ENCODE measurements at places on chromosomes 4 and X. TPM values are rescaled to one million over a fixed set of nuclear protein-coding genes. Genes with fewer than 3 reads are reported as not detected.

DNA sequence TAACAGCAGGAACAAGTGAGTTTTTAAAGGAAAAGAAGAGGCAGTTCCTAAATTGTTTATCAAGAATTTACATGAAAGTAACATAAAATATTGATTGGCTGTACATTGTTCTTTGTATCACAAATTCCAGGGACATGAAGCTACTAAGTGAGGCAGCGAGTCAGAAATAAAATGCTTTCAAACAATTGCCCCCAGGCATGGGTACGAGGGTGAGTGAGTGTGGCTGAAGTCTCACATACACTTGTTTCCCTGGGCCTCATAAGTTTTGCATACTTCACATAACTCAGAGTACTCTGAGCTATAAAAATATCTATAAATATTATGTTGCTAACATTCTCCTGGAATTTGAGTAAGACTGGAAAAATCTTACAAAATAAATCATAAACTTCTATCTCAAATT, 511.6 kb upstream of the PRKX start:
- DNase-seq: no peak

DNA sequence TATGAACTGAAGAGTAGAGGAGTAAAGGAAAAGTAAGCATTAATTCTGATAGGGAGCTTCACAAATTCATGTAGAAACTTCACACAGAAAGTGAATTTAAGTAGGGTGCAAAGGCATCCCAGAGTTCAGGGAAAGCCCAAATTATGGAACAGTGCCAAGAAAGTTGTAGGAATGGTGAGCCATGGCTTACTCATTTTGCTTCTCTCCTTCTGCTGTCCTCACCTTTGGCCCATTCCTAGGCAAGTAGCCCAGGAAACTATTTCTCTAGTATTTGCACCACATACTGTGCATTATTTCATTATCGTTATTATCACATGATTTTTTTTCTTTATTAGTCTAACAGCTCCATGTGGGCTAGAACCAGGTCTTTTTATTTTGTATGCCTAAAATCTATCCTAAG, 34.9 kb upstream of the IL1RAPL1 start:
- no peak for DNase-seq

- no peak for DNase-seq
These were observed 65.8 kb downstream of the ANAPC4 start for GRCh38 chr4:25442863-25443307.

DNA sequence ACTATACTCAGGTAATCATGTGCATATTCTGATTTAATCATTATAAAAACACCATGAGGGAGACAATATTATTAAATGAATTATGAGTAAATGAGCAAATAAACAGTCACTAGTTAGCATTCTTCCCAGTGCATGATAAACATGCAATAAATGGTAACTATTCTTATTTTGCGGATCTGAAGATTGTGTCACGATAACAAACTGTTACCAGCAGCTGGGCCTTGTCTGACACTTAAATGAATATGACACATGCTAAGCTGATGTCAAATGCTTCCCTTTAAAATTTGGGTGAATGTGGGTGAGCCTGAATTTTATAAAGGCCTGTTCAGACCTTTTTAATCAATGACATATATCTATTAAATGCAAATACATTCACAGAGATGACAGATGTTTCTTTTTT, 68.2 kb upstream of the KIT start:
- no peak for DNase-seq

DNA sequence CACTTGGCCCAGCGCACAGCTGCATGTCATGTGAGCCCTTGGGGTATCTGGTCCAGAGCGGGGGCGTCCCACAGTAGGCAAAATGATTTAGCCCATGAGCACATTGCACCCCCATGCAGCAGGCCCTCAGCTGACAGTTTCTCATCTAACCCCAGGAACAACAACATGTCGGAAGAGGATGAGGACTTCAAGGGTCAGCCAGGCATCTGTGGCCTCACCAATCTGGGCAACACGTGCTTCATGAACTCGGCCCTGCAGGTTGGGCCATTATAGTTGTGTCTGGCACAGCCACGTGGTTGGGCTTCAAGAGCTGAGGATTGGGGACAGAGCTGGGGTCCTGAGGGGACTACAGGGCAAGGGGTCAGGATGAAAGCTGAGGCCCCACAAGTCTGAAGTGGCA, 7.8 kb downstream of the USP11 start:
- DNase-seq: no peak

GRCh38 chr4:183353557-183353956, 31.3 kb upstream of the CLDN24 start:
- no peak for DNase-seq

GRCh38 chr4:8162625-8163024, 4.0 kb upstream of the ABLIM2 start:
- DNase-seq: no peak

- no peak for DNase-seq
These were observed 14.9 kb downstream of the ADAM29 start for GRCh38 chr4:174933083-174933482.

DNA sequence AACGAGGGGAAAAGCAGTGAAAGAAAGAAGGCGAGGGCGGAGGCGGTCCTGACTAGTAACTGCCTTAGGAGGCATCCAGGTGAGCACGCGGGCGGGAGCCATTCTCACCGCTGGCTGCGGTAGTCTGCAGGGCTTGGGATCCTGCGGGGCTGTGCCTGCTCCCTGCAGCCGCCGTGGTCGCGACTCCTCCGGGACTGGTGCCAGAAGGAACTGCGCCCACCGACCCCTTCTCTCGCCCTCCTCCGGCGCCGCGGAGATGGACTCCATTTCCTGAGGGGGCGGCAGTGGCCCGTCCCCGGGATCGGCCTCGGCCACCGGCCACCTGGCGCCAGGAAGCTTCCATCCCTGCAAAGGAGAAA, 543 bp downstream of the NFXL1 start:
- peak; percentile 65 for DNase-seq

DNA sequence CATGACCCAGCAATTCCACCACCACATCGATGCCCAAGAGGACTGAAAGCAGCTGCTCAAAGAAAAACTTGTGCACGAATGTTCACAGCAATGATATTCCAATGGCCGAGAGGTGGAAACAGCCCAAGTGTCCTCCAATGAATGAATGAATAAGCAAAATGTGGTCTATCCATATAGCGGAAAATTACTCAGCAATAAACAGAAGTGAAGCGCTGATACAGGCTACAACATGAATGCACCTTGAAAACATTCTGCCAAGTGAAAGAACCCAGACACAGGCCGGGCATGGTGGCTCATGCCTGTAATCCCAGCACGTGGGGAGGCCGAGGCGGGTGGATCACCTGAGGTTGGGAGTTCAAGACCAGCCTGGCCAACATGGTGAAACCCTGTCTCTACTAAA, 5.2 kb upstream of the SLC2A9 start:
- no peak for DNase-seq

DNA sequence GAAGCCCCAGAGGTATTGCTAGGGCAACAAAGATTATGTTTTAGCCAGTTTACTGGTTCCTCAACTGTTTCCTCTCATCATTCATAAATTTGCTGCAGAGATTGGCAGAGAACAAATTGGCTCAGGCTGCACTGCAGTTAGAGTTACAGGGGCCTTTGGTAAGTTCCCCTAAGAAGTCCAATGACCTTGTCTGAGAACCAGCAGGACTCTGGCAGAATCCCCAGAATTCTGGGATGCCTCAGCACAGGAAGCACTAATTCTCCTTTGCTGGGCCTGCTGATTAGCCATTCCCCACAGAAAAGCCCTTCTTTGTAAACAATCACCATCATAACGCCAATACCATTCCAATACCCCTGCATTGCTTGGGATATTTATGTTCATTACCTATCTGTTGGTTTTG, 151.3 kb downstream of the USP46 start:
- no peak for DNase-seq

- DNase-seq: no peak
These were observed 979 bp downstream of the RP2 start for GRCh38 chrX:46837558-46838485.

DNA sequence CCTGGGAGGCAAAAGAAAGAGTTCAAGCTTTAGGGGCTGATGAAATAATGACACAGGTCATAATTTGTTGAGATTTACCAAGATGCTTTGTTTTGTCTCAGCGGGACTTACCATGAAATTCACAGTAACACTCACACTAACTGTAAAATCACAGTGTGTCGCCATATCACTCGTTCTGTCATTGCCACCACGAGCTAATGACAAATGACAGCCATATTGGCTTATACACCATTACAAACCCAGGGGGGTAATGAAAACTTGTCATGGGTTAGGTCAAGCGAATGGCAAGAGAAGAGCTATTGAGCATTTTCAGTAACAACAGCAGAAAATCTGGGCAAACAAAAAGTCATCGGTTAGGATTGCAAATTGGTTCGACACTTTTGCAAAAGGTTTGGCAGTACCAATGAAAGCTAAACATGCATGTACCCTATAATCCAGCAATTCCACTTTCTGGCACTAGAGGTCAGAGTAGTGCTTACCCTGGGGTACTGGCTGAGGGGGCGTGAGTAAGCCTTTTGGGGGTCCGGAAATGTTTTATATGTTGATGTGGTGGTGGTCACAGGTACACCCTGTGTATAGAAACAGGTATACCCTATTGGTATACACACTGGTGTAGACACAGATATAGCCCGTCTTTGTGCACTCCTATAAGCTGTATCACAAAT, 83.9 kb upstream of the RAI2 start:
- DNase-seq: peak; percentile 13

- DNase-seq: peak; percentile 41
These were observed 121.2 kb upstream of the PDLIM3 start for GRCh38 chr4:185656467-185656931.

- DNase-seq: no peak
These were observed 146.8 kb upstream of the SPRY1 start for GRCh38 chr4:123249821-123250220.

GRCh38 chrX:9467751-9468150, 2.9 kb downstream of the TBL1X start:
- DNase-seq: peak; percentile 82

CT45A3 gene
- not detected for total RNA-seq

MAGEB4 gene
- total RNA-seq: not detected

TEX11 gene
- total RNA-seq: 0.37 TPM

GAGE12E gene
- total RNA-seq: not detected

PDGFC gene
- 5.1 TPM for total RNA-seq

IQSEC2 gene
- 13.4 TPM for total RNA-seq
